ENCODE measurements at places on chromosomes 3 and 15. TPM values are rescaled to one million over a fixed set of nuclear protein-coding genes. Genes with fewer than 3 reads are reported as not detected.

The ZNF385D gene
- 0.11 TPM for total RNA-seq

- no peak for DNase-seq
Measured at GRCh38 chr3:87198774-87199173, 28.3 kb upstream of the CHMP2B start.

The PSTPIP1 gene
- 1.3 TPM for total RNA-seq

GRCh38 chr15:79194386-79194785, 88.1 kb upstream of the ANKRD34C start:
- no peak for DNase-seq

The AMOTL2 gene
- total RNA-seq, result 46.0 TPM

DNA sequence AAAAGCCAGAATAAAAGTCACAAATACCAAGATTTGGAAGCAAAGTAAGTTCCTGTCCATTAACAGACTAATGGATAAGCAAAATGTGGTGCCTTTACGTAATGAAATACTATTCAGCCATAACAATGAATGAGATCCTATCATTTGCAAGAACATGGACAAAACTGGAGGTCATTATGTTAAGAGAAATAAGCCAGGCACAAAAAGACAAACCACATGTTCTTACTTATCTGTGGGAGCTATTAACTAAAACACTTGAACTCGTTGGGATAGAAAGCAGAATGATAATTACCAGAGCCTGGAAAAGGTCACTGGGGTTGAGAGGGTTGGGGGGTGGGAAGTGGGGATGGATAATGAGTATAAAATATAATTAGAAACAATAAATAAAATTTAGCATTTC, 1015.9 kb downstream of the OTOL1 start:
- no peak for DNase-seq
